Kidney epithelial cell (primary cell): ENCODE measurements at places on chromosomes 7 and 10.

- no peak for DNase-seq
These were observed 33.6 kb upstream of the DNMBP start for GRCh38 chr10:100043344-100043743.

GRCh38 chr7:33824911-33825459 is 80.4 kb upstream of the BMPER start:
- no peak for DNase-seq

DNA sequence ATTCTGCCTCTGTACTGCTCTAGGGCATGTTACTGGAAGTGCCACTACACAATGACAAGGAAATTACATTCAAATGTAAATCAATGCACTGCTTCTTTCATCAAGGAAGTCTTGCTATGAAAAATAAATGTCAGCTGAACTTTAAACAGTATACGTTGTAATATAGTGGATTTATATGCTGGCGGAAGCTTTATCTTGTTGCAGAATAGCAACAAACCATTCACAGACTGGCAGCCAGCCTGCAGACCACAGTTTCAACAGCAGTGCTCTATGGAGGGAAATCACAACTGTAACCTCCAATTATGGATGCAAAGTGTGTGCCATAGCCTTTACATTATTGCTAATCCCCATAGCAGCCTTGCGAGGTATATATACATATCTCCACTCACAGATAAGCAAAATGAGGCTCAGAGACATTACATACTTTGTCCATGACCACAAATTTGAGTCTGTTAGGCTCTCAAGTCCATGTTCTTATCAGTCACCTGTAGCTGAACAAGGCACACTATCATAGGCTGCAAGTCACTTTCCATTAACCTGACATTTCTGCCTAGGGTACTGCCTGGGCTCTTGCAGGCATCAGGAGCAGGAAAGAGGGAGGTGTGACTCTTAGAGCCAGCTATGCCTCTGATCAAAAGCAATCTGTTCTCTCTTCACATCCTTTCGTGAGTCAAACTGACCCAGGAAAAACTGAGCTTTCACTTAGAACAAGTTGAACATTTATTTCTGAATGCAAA is 22.6 kb downstream of the COL28A1 start:
- no peak for DNase-seq

DNA sequence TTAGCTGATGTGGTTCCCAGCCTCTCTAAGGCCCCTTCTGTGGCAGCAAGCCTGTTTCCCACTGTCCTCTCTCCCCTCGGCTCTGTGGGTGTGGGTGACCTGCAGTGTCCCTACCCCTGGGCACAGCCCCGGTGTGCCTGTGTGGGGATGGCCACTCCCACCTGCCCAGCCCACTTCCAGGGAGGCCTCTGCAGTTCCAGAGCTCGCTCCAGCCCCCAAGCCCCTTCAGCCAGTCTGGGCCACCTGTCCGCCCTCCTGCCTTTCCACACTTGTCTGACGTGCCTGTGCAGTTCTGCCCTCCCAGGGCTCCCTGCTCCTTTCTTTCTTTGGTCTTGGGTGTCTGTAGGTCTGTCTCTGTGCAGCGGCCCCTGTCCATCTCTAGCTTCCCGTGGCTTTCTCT is 127.0 kb upstream of the PPIF start:
- DNase-seq: no peak

DNA sequence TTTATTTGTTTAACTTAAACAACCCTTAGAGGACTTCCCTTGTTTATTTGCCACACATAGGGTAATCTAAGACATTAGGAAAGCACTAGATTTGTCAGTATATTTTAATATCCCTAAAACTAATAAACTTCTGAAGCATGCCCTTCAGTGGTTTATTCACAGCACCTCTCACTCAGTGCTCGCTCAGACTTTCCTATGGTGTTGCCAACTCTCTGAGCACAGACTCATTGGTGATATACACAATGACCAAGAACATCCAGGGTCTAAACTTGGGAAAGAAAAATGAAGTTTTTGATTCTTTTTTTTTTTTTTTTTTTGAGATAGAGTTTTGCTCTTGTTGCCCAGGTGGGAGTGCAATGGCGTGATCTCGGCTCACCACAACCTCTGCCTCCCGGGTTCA is 82.2 kb downstream of the RAB11FIP2 start:
- DNase-seq: no peak

- no peak for DNase-seq
These were observed 31.7 kb downstream of the TPST1 start for GRCh38 chr7:66236713-66237303.

GRCh38 chr7:32047075-32047474 is 23.1 kb downstream of the PDE1C start:
- DNase-seq: no peak

GRCh38 chr10:69043931-69044531 is 43.9 kb upstream of the SRGN start:
- no peak for DNase-seq

GRCh38 chr7:36287371-36288241 is 102.1 kb upstream of the ANLN start:
- DNase-seq: no peak

DNA sequence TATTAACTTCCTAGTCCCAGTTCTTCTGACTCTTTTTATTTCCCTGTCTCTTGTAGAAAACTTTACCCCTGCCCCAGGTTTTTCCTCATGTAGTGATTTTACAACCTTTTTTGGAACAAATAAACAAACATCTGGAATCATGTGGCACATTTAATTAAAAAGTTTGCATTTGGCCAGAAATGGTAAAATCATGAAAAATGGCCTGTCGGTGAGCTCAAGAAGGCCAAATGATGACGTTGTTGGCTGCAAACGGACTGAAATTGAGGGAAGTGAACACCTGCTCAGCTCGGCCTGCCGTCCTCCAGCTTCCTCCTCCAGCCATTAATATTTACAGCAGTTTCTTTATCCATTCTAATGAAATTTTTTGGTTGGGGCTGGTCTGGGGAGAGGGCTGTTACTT is 902.8 kb downstream of the LRMDA start:
- DNase-seq: no peak

- no peak for DNase-seq
These were observed 72.7 kb downstream of the LHPP start for GRCh38 chr10:124534231-124534798.
